ENCODE measurements at places on chromosomes 1 and 21.
A peak's percentile ranks its signal among the peaks of the same experiment; 100 is the strongest.

GRCh38 chr21:46620846-46621245, 14.6 kb upstream of the PRMT2 start:
- DNase-seq, result peak; percentile 59

GRCh38 chr1:223492044-223492443, 98.8 kb downstream of the CCDC185 start:
- DNase-seq, result no peak

DNA sequence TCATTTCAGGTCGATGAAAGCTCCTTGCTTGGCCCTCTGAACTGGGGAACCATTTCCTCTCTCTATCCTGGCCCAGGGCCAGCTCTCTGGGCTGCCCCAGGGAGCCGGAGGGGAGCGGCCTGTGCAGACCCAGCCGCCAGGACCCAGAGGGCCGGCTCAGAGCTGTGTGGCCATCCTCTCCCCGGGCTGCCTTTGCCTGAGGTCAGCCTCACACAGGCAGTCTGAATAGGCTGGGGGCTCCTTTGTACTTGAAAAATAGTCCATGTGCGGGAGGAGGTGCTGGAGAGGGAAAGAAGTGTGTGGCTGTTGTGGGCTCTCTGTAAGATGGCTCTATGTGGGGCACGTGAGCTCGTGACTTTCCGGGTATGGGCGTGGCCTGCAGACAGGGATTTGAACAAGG, 275.1 kb upstream of the VAMP3 start:
- no peak for DNase-seq

- DNase-seq, result no peak
These were observed 7.0 kb downstream of the CSDE1 start for GRCh38 chr1:114750780-114751179.

- DNase-seq, result no peak
These were observed 9.4 kb downstream of the USP16 start for GRCh38 chr21:29033871-29034270.

DNA sequence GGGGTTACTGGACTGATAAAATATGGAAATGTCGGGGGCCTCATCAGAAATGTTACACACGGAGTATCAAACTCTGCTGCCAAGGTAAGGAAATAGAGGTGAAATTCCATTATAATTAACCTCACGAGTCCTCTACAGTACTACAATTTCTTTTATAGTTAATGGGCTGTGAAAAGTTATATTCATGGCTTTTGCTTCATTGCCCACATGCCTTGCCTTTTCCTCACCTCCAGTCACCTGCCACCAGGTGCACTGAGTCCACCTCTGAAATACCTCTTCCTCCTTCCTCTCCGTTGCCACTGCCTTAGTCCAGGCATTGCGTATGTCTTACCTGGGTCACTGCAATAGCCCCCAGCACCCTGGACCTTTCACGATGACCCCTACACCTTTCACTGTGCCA, 186.9 kb downstream of the VPS13D start:
- DNase-seq, result no peak

DNA sequence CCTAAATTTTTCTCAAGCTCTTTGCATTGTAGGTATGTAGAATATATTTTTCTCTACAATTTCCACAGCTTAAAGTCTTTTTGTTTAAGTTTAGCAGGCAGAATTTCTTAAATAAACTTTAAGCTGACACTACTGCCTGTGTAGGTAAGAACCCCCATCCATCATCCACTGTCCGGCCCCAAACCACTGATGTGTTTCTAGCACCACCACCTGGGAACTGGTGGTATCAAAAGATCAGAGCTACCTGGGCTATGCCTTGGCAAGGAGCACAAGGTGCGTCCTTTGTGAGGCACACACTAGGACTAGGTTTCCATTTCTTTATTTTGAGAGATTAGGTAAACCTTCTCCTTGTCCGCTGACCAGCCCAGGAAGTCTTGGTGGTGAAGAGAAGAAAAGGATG, 10.5 kb upstream of the LELP1 start:
- DNase-seq, result peak; percentile 57

DNA sequence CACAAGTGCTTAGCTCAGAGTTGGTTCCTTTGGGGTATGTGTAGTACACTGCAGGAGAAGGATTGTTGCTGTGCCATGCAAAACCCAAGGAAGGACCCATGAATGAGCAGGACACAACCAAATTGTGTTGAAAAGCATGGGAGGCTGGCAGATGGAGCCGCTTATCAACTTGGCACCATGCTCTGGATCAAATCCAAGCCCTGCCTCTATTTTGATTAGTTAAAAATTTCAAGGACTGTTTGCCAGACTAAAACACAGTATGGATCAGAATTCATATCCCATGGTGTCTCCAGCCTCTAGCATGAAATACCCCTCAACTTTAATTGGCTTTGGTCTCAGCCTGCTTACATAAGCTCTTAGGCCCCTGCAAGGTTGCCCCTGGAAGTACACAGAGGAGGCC, 27.8 kb downstream of the CCDC185 start:
- DNase-seq, result no peak

GRCh38 chr1:2148691-2149090, 45.9 kb downstream of the FAAP20 start:
- DNase-seq, result no peak

DNA sequence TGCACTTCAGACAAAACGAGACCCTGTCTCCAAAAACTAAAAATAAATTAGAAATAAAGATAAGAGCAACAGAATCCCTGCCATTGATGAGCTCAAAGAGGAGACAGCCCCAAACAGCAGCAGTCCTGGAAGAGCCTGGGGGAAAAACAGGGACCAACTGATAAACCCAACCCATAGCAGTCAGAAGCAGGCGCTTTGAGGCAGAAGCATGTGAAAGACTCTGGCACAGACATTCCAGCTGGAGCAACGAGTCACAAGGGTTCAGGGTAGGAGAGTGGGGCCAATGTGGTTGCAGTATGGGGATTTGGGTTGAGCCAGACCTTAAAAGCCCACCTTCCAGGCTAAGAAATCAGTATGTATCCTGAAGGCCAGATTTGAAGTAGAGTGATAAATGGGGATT, 78.5 kb downstream of the MPZL1 start:
- DNase-seq, result peak; percentile 80

GRCh38 chr1:79373481-79374125, 367.1 kb upstream of the ADGRL4 start:
- DNase-seq, result no peak

DNA sequence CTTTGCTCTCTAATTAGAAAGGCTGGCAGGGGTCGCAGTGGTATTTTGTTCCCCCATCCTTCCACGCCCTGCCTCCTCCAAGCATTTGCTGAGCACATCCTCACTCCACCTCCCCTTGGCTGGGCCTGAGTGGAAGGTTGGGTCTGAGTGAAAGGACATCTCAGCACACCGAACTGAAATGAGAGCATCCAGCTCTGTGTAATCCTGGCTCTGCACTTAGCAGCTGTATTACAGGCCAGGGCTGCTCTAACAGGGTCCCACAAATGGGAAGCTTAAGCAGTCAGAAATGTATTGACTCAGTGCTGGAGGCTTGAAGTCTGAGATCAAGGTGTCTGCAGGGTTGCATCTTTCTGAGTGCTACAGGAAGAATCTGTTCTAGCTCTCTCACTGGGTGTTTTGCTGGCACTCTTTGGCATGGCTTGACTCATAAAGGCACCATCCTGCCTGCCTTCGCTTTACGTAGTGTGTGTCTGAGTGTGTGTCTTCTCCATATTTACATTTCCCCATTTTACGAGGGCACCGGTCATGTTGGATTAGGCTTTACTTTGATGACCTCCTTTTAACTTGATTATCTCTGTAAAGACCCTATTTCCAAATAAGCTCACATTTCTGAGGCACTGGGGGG, 48.5 kb upstream of the IGSF21 start:
- no peak for DNase-seq

GRCh38 chr21:26425576-26425975, 147.5 kb downstream of the CYYR1 start:
- DNase-seq, result no peak

GRCh38 chr1:14976256-14976655, 177.3 kb upstream of the TMEM51 start:
- DNase-seq, result no peak

- no peak for DNase-seq
These were observed 360 bp downstream of the GJC2 start for GRCh38 chr1:228150120-228150460.

DNA sequence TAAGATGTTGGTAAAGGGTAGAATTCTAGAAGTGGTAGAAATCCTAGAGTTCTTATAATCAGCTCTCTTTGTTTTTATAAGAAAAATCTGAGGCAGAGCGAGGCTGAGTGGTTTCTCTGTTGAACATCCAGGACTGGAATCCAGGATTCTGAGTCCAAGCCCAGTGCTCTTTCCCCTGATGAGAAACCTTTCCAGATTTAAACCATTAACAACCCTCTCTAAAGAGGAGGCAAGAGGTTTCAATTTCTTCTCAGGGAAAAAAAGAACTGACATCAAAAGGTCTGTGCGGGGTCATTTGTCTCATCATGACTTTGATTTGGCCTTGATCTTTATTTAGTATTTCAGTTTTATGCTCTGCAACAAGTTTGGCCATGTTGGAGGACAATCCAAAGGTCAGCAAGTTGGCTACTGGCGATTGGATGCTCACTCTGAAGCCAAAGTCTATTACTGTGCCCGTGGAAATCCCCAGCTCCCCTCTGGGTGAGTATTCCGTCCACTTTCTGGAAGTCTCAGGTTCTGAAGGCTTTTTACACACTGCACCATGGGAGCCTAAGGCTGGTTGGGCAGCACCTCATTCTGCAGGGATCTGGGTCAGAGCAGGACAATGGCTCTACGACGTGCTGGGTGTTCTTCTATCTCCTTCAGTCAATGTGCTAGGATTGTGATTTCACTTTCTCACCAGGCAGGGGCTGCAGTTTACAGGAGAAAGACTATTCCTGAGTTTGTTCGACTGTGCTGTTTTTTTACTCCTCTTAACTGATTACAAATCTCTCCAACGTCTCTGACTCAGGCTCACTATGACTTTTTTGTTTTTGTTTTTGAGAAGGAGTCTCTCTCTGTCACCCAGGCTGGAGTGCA, 18.9 kb upstream of the CCT8 start:
- no peak for DNase-seq

GRCh38 chr21:46179708-46180078, 4.6 kb downstream of the SPATC1L start:
- peak; percentile 49 for DNase-seq

- DNase-seq, result no peak
These were observed 22.7 kb downstream of the UCHL5 start for GRCh38 chr1:193036337-193037047.

- DNase-seq, result no peak
These were observed 60.7 kb upstream of the KIF26B start for GRCh38 chr1:245094092-245094491.

DNA sequence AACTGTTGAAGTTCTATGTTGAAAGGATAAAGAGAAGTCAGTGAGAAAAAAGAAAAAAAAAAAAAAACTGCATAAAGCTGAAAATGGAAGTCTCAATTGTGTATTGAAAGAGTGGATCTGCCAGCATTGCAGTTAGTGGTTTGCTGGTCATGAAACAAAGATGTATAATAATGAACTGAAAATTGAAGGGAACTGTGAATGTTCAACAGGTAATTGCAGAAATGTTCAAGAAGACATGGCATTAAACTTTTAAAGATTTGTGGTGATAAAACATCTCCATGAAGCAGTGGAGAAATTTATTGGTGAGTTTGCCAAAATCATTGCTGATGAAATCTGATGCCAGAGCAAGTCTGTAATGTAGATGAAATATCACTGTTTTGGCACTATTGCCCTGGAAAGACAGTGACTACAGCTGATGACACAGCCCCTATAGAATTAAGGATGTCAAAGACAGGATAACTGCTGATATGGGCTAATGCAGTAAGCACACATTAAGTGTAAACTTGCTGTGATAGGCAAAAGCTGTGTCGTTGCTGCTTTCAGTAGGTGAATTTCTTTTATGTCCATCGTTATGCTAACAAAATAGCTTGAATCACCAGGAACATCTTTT, 71.0 kb downstream of the RD3 start:
- DNase-seq, result no peak

GRCh38 chr21:41435706-41436105, 9.7 kb downstream of the MX1 start:
- no peak for DNase-seq

GRCh38 chr1:27100335-27101053, 54.4 kb downstream of the SLC9A1 start:
- no peak for DNase-seq

DNA sequence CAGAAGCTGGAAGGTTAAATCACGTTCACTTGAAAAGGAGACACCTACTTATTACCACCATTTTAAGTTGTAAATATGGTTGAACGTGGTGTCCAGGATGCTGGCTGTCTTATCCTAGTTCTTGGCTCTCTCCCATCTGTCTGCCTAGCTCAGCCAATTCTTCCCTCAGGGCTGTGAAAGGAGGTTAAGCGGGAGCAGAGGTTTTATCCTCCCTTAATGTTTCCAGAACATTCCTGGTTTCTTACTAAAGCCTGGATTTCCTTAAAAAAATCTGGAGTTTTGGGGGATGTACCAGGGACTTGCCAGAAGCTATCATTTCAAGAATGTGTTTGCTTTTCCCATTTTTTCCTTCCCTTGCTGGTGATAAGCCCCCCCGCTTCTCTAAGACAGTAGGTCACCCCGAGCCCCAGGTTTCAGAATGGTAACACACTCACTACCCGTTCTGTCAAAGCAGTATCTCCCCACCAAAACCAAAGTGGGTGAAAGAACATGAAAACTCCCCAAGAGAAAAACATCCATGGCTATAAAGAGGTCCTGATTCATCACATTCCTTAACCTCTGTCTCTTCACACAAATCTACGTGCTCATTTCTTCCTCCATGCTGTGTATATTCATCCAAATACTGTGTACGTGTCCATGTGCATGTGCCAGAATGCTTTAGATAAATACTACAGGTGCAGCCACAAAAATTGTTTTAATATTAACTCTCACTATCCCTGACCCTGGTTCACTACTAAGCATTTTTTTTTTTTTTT, 114.7 kb downstream of the MAP3K21 start:
- DNase-seq, result no peak

GRCh38 chr1:190022709-190023108, 455.0 kb downstream of the BRINP3 start:
- no peak for DNase-seq

DNA sequence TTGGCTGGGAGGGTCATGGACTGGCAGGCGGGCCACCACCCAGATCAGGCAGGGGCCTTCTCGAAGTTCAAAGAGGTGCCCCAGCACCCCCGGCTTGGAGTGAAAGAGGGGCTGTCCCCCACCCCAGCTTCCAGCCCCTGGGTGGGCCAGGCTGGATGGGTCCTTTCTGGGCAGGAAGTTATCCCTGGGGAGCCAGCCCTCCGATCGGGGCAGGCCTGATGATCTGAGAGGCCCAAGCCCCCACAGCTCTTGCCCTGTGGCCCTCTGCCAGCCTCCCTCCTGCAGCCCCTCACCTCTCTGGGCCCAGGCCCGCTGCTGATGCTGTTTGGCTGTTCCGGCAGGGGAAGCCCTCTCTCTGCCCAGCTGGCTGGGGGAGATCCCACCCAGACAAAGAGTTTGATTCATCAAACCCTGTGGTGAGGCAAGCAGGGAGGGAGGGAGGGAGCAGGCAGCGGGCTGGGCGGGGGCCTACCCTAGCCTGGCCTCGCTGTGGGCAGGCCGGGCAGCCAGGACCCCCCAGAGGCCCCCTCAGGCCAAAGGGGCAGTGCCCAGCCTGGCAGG, 2.5 kb downstream of the ARHGEF19 start:
- no peak for DNase-seq

- DNase-seq, result peak; percentile 12
These were observed 29.1 kb downstream of the LAMC2 start for GRCh38 chr1:183215076-183215720.

All from islet precursor cell (in vitro differentiated cells).